ENCODE measurements at places on chromosomes 4 and X.

GRCh38 chr4:88196523-88197185, 38.2 kb upstream of the ABCG2 start:
- no peaks in the 10 kb centered on the region for H3K27me3 ChIP-seq
- H3K27ac ChIP-seq: no peak overlapping the region
- DNase-seq: no peak
- no peak overlapping the region for H3K4me3 ChIP-seq
- no peaks in the 10 kb centered on the region for H3K4me1 ChIP-seq

DNA sequence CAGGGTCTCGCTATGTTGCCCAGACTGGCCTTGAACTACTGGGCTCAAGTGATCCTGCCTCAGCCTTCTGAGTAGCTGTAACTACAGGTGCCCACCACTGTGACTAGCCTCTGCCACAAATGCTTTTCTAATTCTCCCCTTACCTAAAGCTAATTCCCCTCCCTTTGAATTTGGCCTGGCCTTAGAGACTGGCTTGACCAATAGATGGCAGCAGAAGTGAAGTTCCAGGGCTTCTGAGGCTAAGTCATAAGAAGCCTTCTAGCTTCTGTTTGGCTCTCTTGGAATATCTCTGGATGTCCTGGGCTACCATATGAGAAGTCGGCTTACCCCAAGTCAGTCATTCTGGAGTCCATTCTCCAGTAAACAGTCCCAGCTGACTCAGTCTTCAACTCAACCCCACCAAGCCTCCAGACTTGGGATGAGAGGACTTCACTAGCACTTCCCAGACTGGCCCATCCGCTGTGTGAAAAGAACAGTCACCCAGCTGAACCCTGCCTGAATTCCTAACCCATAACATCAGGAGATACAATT, 61.0 kb downstream of the HPRT1 start:
- no peak overlapping the region for H3K4me3 ChIP-seq
- DNase-seq: no peak
- no peaks in the 10 kb centered on the region for H3K36me3 ChIP-seq
- H3K4me1 ChIP-seq: no peaks in the 10 kb centered on the region

- H3K27ac ChIP-seq: no peak overlapping the region
- no peaks in the 10 kb centered on the region for H3K4me1 ChIP-seq
- no peak for DNase-seq
Measured at GRCh38 chr4:86155766-86156165, 204.1 kb downstream of the MAPK10 start.

DNA sequence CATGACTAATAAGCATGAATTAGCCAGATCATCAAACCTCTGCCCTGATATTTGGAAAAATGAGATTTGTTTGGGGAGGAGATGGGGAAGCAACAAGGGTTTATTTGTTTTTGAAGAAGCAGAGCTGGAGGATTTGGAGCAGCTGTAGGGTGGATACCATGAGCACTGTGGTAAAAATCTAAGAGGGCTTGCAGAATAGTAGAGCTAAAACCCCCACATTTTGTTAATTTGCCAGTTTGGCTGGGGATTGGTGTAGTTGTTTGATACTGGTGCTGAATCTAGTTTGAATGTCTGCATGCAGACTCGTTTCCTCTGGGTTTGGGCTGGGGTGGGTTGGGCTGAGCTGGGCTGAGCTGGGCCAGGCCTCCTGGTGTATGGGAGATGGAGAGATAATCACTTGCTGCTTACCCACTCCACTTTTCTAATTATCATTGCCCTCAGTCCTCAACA, 43.7 kb downstream of the SMAD1 start:
- H3K4me3 ChIP-seq: no peak overlapping the region
- H3K4me1 ChIP-seq: no peaks in the 10 kb centered on the region
- no peaks in the 10 kb centered on the region for H3K36me3 ChIP-seq
- no peaks in the 10 kb centered on the region for H3K27me3 ChIP-seq

- DNase-seq: no peak
- no peaks in the 10 kb centered on the region for H3K27me3 ChIP-seq
- H3K4me3 ChIP-seq: no peak overlapping the region
- no peak overlapping the region for H3K27ac ChIP-seq
- H3K36me3 ChIP-seq: no peaks in the 10 kb centered on the region
- no peaks in the 10 kb centered on the region for H3K4me1 ChIP-seq
Measured at GRCh38 chr4:168541266-168541953, 44.6 kb downstream of the PALLD start.

DNA sequence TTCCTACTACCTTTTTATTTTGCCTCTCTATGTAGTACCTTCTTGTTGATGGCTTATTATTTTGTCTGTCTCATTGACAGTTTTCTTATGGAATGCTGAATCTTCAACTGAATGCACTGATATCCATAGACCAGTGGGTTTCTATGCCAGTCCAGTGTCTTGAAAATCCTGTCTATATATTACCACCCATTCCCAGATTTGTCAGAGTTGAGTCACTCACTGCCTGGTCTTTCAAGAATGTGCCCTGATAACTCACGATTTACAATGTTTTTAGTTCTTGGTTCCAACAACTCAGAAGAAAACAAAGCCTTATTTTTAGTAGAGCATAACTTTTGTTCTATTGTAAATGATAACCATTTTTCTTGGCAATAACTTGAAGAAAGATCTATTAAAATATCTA, 606.0 kb upstream of the PITX2 start:
- no peak overlapping the region for H3K4me3 ChIP-seq
- H3K27me3 ChIP-seq: no peaks in the 10 kb centered on the region
